ENCODE measurements at places on chromosomes 13 and 19.
A peak's percentile ranks its signal among the peaks of the same experiment; 100 is the strongest.

DNA sequence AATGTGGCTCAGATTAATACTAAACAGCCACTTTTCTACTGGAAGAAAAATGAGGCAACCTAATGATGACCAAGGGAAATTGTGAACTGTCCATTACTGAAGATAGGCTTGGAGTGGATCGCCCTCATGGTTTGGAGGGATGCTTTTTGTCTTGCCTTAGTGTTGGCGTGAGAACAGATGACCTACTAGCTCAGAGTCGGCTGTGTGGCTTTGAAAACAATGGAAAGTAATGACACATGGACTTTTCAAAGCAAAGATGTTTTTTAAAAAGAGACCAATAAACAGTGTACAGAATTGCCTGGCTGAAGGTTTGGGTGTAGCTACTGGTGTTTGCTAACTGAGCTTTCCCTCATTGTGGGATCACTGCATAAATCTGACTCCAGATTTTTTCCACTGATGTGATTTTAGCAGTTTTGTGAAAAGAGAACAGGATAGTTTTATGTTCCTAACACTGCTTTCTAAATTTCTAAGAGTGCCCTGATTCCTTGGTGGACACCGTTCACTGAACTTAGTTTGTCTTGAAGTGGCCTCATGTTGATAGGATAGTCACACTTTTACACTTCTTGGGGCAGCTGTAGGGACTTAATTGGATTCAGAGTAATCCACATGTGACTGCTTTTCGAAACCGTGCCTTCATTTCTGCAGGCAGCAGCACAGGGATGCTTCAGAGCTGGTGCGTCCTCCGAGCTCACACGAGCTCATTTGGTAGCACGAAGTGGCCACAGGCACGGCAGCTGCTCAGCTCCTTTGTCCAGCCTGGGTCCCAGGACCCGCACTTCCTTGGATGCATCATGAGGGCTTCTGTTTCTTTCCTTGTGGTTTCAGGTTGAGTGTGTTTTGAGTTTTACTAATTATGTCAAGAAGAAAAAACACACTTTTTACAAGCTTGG, 4.3 kb downstream of the CEBPG start:
- no peak for DNase-seq

GRCh38 chr13:29849731-29850212, 645 bp downstream of the UBL3 start:
- DNase-seq: no peak

DNA sequence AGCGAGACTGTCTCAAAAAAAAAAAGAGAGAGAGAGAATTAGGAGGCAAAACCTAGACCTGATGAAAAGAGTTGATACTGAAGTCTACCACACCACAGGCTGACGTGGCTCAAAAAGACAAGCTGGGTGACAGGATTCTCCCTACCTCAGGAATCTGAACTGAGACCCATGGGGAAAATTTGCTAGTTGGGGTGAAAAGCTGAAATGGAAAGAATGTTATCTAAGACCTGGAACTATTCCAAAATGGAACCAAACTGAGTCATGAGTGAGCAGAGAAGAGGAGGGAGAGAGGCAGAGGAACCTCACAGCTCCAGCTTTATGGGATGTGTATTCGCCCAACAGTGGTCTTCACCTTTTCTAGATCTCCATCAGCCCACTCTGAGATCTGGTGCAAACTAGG, 11.7 kb downstream of the SMG9 start:
- DNase-seq: no peak

- no peak for DNase-seq
Observed at GRCh38 chr19:5492281-5492634, 37.0 kb downstream of the ZNRF4 start.

GRCh38 chr13:41691274-41691673, 233.9 kb downstream of the RGCC start:
- DNase-seq: no peak

DNA sequence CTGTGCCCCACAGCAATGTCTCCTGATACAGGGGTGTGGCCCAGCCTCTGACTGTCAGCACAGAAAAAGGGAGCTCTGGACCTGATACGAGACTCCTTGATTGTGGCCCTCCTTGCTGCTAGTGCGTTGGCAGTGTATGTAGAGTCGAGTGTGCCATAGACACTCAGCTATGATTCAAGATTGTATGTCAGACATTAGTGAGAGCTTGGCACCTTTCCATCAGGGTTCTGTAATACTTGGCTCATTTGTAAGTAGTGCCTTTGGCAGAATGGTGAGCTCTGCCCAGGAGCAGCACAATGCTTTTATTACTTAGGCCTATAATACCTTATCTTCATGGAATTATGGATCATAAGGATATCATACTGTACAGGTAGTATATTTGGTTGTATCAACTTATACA, 83.4 kb downstream of the ATP8A2 start:
- DNase-seq: no peak

DNA sequence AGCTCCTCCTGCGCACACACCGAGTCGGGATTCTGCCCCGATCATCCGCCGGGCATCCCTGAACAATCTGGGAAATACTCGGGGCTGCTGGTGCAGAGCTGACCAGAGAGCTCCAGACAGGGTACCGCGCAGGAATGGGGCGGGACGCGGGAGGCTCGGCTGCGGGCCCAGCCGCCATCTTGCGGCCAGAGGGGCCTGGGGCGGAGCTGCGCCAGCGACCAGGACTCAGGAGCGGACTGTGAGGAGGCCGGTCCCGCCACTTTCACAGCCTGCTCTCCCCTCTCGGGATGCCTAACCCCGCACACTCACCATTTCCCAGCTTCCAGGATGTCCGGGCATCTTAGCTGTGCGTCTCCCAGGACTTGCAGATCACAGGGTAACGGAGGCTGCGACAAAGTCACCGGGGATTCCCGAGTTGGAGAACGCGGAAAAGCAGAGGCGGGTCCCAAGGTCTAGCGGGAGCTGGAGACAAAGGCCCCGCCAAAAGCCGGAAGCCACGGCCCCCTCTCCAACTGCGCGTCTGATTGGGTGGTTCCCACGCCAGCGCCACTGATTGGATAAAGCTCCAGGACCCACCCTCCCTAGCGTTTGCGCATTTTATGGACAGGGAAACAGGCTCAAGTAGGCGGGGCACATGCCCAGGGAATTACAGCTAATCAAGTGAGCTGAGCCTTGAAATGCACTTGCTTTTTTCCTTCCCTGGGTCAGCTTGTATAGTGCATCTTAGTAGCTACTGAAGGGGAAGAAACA, 15.8 kb upstream of the ZNF43 start:
- peak; percentile 73 for DNase-seq

All from stimulated activated CD8-positive, alpha-beta memory T cell treated with anti-CD3 and anti-CD28 coated beads, Interleukin-4, amount 100 ng/mL, for 4 hours (primary cell).